ENCODE measurements at places on chromosomes 12 and 14.

GRCh38 chr12:100733817-100734593 lies 60.6 kb upstream of the ANO4 start:
- DNase-seq = no peak

DNA sequence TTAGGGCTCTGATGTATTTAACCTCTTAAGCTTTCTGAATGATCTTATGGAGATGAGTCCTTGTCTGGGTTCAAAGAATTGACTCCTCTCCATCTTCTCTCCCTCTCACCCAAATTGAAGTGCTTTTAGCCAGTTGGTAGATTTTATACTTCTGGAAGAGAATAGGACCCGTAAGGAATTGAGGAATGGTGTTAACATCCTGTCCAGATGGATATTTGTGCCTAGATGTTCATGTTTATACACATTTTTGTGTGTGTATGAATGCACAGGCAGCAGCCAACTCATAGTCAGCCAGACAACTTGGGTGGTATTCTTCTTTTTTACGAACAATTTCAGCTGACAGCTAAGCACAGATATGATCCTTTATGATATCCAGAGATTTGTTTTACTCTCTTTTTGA lies 449.6 kb upstream of the RGS6 start:
- DNase-seq = no peak

DNA sequence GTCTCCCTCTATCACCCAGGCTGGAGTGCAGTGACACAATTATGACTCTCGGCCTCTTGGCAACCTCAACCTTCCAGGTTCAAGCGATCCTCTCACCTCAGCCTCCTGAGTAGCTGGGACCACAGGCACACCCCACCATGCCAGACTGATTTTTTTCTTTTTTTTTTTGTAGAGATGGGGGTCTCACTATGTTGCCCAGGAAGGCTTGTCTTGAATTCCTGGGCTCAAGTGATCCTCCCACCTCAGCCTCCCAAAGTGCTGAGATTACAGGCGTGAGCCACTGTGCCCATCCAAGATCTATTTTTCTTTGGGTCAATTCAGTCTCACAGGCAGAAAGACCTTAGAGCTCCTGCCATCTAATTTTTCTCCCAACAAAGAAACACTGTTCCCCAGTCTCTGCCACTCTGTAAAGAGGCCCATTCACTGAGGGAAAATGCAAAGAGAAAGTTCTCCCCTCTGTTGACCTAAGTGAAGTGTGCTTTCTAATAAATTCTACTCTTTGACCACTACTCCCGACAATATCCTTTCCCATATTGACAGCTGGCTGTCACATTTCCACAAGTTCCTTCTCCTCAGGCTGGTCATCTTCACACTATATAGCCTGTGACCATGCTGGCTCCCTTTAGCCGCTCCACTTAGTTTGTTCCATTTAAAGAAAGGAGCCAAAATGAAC lies 23.3 kb downstream of the TMED8 start:
- no peak for DNase-seq

DNA sequence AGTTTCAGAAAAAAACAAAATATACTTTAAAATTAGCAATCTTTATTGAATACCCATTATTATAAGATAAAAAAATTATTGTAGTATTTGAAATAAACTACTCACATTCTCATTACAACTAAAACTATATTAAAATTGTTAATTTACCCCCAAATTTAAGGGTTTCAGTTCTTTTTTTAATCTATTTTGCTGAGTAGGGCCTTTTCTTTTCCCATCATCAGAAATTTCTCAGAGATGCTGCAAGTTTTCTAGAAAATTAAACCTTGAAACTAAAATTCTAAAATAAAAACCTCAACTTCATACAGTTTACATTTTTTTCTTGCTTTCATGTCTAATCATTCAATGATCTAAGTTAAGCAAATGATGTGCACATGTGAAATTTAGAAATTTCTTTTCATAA lies 10.1 kb downstream of the ARMH4 start:
- no peak for DNase-seq

- no peak for DNase-seq
These were observed 37.4 kb upstream of the OVCH1 start for GRCh38 chr12:29534935-29535334.

GRCh38 chr14:64944041-64944440 lies 1.5 kb upstream of the GPX2 start:
- DNase-seq = no peak

DNA sequence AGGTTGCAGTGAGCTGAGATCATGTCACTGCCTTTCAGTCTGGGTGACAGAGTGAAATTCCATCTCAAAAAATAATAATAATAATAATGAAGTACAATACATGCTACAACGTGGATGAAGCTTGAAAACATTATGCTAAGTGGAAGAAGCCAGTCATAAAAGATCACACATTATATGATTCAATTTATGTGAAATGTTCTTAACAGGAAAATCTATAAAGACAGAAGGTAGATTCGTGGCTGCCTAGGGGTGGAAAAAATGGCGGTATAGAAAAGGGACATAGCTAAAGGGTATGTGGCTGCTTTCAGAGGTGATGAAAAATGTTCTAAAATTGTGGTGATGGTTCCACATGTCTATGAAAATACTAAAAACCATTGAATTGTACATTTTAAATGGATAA lies 41.0 kb upstream of the AMIGO2 start:
- DNase-seq = no peak

- no peak for DNase-seq
These were observed 138.7 kb downstream of the EGLN3 start for GRCh38 chr14:33812181-33812580.

DNA sequence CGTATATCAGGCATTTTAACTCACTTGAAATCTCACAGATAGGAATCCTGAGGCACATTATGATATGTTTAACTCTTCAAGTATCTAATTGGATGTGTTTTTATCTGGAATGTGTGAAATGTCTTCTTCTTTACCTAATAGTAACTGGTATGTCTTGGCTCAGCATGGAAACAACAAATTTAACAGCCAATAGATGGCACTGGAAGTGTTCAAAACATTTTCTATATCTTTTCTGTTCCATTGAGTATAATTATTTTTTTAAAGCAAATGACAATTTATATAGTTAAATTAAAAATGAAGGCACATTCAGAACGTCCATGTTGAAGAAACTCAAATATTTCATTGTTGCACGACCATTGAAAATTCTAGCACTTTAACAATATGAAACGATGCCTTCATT lies 164.6 kb upstream of the SLC16A7 start:
- no peak for DNase-seq

GRCh38 chr14:99791476-99792209 lies 1.6 kb upstream of the EML1 start:
- no peak for DNase-seq

GRCh38 chr12:23359975-23360701 lies 589.3 kb downstream of the SOX5 start:
- DNase-seq = no peak

Data from GM10248 (cell line).